HT-29 (cell line): ENCODE measurements at places on chromosomes 1 and 21. TPM values are rescaled to one million over a fixed set of nuclear protein-coding genes. Genes with fewer than 3 reads are reported as not detected.

The NBPF4 gene
- total RNA-seq: not detected in 2 replicates

The PTCH2 gene
- 0.16 and 0.18 TPM in 2 replicates for total RNA-seq

The RCOR3 gene
- total RNA-seq: 6.4 and 10.3 TPM in 2 replicates

DNA sequence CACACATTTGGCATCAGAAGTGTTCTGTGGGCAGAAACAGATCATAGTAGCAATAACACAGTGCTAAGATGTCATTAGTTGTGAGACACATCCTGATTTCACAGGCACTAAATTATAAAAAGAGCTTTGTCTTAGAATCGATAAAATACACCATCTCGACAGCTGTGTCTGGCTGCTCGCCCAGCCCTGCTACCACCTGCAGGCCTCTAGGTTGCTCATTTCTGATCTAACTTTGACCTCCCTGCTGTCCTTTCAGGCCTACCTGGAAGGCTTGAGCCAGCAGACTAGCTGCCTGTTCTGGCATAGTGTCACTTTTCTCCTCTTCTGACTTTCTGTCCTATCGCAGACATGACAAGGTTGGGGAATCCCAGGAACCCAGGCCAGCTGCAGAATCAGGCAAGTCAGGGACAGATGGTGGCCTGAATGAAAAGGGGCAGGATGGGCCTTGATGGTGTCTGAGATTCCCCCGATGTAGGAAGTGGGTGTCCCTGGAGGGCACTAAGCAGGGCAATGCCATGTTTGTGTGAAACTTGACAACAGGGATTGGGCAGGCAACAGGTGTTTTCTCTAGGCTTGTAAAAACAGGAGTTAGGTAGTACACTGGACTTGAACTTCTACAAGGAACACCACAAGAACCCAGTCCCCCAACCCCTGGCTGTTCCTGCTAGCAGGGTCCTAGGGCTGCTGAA is 66.6 kb upstream of the RHOU start:
- DNase-seq: peak; percentile 55

GRCh38 chr1:22832414-22832786 is 121.8 kb downstream of the EPHB2 start:
- no peak for DNase-seq

DNA sequence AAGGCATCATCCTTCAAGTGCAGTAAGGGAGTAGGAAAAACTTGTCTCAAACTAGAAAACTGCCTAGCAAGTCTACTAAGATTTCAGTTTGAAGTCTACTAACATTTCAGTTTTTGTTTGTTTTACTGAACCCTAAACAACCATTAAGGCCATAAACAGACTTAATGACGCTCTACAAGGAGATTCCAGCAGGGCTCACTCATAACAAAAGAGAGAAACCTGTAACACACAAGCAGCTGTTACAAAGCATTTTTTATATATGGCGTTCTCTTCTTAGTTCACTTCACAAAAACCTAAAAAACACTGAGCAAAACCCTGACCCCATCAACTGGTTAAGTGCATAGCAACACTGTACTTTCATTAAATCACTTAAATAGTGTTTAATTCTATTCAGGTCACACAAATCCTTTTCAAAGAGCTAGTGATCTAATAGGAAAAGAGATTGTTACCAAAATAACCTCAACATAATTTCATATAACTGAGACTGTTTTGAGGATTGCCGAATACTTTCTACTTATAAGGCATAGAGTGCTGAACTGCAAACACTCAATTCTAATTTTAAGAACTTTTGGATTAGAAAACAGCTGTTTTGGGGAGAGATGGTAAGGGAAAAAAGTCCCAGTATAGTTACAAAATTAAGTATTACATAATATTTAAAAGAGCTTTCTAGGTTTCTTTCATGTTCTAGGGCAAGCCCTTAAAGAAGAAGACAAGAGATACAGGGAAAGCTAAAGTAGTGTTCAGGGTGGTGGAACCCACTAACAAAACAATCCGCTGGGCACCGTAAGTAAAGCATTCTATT is 1.4 kb downstream of the B3GALNT2 start:
- peak; percentile 58 for DNase-seq
